ENCODE measurements at places on chromosomes 6 and 20.

GRCh38 chr6:154166140-154166539 is 127.1 kb downstream of the OPRM1 start:
- no peak for DNase-seq

- peak; percentile 9 for DNase-seq
Measured at GRCh38 chr20:22339091-22339881, 245.1 kb downstream of the FOXA2 start.

DNA sequence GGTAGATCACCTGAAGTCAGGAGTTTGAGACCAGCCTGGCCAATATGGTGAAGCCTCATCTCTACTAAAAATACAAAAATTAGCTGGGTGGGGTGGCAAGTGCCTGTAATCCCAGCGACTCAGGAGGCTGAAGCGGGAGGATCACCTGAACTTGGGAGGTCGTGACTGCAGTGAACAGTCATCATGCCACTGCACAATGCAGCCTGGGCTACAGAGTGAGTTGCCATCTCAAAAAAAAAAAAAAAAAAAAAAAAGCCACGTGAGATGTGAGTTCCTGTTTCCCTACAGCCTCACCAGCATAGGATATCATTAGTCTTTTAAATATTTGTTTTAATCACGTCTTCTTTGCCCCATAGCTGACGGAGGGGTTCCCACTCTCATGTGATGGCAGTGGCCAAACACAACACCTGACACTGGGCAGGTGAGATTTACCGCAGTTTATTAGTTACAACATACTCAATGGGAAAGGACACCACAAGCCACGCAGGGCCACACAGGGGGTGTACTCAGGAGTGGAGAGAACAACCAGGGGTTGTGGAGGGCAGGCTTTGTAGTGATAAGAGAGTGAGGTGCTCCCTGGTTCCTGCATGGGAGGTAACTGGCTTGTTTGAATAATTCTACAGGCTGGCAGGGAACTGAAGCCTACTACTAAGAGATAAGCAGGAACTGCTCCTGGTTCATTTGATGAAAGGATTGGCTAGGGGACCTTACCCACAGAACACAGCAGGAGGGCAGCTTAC is 4.6 kb upstream of the LZTS3 start:
- DNase-seq, result no peak

GRCh38 chr6:80133020-80133419 is 26.5 kb downstream of the BCKDHB start:
- DNase-seq, result no peak

GRCh38 chr6:100167585-100167984 is 173.6 kb upstream of the MCHR2 start:
- no peak for DNase-seq

DNA sequence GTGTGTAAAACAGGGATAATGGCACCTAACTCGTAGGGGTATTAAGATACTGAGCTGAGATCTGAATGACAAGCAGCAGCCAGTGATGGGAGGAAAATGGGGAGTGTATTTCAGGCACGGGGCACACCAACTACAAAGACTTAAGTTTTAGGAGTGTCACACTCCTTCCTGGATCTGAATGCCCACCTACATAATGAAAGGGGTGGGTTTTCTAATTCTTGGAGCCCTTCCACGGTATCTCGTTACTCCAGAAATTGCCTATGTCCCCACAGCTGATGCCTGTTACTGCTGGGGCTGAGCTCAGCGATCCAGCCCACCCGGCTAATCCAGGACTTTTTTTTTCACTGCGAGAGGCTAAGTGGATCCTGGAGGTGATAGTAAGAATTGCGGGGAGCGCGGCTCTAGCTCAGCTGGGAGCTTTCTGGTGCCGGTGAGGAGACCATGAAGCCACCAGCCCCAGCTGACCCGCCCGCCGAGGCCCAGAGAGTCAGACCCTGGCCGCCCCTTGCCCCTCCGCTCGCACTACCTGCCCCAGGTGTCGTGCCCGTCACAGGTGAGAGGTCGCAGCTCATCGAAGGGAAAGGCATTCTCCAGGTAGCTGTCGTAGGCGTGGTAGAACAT is 727 bp downstream of the EDEM2 start:
- DNase-seq, result no peak

- DNase-seq, result no peak
Measured at GRCh38 chr20:25397821-25398220, 7.2 kb upstream of the ABHD12 start.

- no peak for DNase-seq
Measured at GRCh38 chr6:121590438-121590837, 155.0 kb downstream of the GJA1 start.

DNA sequence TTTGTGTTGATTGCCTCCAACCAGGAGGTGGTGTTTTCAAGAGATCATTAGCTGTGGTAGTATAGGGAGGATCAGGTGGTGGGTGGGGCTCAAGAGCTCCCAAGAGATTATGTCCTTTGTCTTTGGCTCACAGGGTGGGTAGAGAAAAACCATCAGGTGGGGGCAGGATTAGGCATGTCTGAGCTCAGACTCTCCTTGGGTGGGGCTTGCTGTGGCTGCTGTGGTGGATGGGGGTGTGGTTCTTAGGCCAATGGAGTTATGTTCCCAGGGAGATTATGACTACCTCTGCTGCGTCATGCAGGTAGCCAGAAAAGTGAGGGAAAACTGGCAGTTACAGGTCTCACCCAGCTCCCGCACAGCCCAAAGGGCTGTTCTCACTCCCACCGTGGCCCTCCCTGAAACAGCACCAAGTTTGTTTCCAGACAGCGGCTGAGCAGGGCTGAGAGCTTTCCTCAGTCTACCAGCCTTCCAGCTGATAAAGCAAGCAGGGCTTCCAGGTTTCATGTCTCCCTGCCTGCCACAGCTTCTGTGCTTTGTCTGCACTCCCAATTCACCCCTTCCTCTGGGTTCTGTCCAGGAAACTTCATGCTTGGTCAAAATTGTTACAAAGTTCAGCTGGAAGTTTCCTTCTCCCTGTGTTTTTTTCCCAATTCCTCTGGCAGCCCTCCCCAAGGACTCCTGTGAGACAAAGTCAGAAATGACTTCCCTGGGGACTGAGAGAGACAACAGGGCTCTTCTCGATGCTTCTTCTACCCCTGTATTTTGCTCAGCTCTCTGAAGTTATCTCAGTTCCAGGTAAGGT is 481.1 kb upstream of the MAN1A1 start:
- no peak for DNase-seq

All from SIG-M5 (cell line).